SK-N-SH (cell line): ENCODE measurements at places on chromosomes 7 and 10. TPM values are rescaled to one million over a fixed set of nuclear protein-coding genes. Genes with fewer than 3 reads are reported as not detected.

EPDR1 gene
- 7.4 and 10.9 TPM in 2 replicates for polyA plus RNA-seq

- no peak for DNase-seq
These were observed 150.8 kb downstream of the GRK5 start for GRCh38 chr10:119358152-119358512.

ADAMTS14 gene
- polyA plus RNA-seq, result 1.1 and 1.2 TPM in 2 replicates

- DNase-seq, result no peak
These were observed 80.8 kb downstream of the CYP26A1 start for GRCh38 chr10:93154531-93154930.

- no peak for DNase-seq
These were observed 80.7 kb downstream of the PHTF2 start for GRCh38 chr7:77879272-77879671.

GRCh38 chr10:104450954-104451353 lies 97.3 kb downstream of the CFAP58 start:
- no peak for DNase-seq

- peak; percentile 51 for DNase-seq
These were observed 47.4 kb downstream of the TNS3 start for GRCh38 chr7:47534322-47535034.
